ENCODE measurements at places on chromosomes 4 and X.

DNA sequence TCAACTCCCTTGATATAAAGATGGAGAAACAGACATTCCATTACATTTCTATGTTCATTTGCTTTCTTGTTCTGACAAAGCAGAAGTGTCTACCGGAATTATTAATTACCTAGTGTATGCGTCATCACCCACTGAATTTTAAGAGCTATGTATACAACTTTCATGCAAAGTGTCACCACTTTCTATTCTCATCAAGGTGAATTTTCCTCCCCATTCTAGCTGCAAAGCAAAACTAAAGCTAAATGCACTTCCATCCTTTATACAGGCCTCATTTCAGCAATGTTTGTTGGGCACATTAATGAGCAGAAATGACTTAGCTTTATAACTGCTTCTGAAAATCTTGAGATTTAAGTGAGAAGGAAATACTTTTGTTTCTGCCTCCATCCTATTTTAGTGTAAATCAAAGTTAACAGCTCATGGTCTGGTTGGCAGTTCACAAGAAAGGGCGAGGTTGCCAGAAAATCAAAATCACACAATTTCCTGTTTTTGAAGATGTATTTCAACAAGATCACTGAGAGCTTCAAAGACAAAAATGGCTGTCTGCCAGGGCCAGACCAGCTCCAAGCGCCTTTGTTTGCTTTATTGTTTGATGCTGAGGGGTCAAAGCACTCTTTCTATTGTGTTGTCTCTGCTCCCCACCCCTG lies 7.2 kb upstream of the FAM9C start:
- no peak for DNase-seq

- DNase-seq: no peak
These were observed 26.7 kb upstream of the FGFR3 start for GRCh38 chr4:1766106-1767060.

GRCh38 chrX:106588801-106589200 lies 23.0 kb upstream of the RADX start:
- no peak for DNase-seq

DNA sequence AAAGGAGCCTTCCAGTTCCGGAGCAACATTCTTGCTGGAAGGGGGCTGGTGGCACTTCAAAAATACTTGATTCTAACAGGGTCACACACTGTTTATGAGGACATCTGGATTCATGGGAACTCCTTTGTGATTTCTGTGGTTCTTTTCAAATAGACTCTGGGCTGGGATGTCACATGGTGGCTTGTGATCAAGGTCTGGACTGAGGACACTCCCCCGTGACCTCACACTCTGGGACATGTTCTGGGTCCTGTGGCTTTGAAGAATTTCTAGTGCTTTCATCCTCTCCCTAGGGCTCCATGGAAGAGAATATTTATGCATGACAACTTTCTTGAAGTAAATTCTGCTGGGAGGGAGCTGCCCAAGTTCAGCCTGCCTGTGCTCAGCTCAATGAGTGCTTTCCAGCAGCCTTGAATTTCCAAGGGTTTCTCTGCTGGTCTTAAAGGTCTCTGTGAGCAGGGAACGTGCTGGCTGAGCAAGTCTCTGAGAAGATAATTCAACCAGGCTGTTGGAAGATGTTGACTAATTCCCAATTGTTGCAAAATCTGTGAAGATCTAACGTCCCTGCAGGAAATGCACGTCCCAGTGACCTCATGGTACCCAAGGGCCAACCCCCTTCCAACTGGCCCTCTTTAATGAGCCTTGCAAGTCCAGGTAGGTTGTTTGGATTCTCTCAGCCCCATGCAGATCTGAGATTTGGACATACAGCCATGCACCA lies 36.3 kb downstream of the GPR143 start:
- no peak for DNase-seq

DNA sequence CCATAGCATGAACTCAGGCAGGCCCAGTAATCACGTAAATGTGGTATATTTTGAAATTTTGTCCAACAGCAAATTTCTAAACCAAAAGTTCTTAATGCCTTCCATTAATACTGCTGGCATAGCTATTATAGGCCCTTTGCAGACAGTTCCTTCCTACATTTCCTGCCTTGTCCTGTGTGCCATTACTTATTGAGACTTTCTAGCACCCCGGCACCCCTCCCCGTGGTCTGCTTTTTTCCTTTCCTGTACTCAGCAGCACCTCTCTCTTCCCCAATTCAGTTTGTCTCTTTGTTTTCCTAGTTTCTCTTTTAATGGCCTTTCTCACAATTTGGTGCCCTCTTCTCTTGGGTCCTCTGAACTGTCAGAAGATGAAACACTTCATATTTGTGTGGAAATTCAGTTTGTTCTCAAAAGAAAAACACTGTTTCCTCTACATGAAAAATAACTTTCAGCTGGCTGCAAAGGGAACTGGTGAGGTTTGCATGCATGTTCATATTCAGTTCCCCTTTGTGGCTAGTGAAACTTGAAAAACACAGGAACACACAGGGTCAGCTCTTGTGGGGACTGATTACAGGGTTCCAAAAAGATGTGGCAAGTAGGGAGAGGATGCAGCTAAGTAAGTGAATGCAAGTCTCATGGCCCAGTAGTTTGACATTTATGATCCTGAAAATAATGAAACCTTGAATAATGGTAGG lies 17.1 kb downstream of the GPR34 start:
- DNase-seq: no peak

DNA sequence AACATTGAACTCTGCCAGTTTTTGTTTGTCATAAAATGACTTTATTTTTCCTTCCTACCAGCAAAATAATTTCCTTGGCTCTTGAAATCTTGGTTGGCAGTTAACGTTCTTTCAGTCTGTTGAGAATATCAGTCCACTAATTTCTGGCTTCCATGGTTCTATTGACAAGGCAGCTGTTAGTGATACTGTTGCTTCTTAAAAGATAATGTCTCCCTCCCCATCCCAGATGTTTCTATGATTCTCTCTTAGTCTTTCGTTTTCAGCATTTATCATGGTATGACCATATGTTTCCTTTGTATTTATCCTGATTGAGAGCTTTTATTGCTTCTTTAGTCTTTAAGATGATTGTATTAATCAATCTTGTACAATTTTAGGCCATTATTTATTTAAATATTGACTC lies 81.1 kb upstream of the STK26 start:
- DNase-seq: no peak

DNA sequence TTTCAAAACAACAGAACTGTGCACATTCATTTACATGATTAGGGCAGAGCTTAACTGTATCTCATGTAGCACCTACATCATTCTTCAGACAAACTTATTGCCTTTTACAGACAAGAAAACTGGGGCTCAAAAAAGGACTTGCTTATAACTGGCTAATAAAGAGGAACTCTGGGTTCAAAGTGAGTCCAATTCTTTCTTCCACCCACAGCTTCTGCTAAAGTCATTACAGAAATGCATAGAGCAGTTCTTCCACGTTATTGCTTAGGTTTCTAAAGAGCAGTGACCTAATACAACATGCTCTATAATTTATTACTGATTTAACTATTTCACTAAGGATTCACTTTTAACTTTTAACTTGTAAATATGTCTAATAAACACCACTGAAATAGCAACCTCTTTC lies 60.6 kb downstream of the ELOVL6 start:
- DNase-seq: no peak

DNA sequence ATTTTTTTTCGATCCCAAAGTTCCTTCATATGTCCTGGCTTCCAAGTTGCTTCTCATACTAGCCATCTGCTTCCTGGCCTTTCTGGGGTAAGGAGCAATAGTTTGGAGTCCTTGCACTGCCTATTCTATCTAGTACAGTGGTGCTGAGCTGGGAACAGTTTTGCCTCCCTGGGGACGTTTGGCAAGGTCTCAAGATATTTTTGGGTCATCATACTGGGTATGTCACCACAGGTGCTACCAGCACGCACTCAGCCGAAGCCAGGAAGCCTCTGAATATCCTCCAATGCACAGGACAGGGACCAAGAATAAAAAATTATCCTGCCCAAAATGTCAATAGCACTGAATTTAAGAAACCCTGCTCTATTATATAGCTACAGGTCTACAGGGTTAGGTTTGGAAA lies 35.4 kb upstream of the TMSB15B start:
- no peak for DNase-seq

DNA sequence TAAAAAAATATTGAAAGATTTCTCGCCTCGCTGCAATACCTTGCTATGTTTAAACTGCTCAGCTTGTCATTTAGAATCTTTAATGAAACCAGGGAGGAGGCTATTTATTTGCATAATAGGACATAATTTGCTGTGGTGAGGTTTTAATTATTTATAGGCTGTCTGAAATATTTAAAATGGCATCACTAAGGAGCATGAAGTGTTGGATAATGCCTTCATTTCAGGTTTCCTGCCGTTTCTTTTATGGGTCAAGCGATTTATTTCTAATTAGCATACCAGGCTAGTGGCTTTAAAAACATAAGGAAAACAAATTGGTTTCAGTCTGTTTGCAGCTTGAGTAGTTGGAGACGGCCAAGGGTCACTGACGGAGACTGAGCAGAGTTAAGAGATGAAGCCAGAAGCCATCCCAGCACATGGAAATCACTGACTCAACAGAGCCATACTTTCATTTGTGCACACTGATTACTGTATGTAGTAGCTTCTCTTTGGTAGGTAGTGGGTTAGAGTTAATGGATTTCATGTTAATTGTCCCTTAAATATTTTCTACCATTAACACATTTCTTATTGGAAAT lies 1962.4 kb upstream of the TENM3 start:
- no peak for DNase-seq

- peak; percentile 46 for DNase-seq
These were observed at the start of gene WAS for GRCh38 chrX:48683411-48683982. TSS of gene WAS (plus strand) at chrX:48683799. CDS start at chrX:48683854, 55 bp downstream.

- DNase-seq: no peak
These were observed 5.4 kb upstream of the ZXDA start for GRCh38 chrX:57915680-57916079.

- no peak for DNase-seq
These were observed 11.2 kb upstream of the SPARCL1 start for GRCh38 chr4:87540146-87541058.

DNA sequence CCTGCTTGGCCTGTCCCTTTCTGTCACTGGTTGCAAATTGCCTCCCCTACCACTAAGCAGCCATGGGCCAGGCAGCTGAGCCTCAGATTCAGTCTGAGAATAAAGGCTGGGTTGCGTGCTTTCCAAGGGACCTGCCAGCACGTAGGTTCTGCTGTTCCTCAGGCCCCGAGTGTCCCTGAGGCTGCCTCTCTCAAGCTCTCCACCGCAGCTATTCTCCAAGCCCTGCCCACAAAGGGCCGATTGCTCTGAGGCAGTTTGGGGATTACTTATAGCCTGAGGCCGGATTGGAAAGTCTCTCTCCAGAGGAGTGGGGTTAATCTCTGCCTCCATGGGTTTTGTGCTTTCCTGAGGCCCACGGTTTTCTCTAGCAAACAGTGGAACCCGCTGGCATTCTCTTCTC lies 590.7 kb downstream of the BCOR start:
- no peak for DNase-seq

- DNase-seq: no peak
These were observed 15.9 kb downstream of the RTL9 start for GRCh38 chrX:110374559-110374958.

DNA sequence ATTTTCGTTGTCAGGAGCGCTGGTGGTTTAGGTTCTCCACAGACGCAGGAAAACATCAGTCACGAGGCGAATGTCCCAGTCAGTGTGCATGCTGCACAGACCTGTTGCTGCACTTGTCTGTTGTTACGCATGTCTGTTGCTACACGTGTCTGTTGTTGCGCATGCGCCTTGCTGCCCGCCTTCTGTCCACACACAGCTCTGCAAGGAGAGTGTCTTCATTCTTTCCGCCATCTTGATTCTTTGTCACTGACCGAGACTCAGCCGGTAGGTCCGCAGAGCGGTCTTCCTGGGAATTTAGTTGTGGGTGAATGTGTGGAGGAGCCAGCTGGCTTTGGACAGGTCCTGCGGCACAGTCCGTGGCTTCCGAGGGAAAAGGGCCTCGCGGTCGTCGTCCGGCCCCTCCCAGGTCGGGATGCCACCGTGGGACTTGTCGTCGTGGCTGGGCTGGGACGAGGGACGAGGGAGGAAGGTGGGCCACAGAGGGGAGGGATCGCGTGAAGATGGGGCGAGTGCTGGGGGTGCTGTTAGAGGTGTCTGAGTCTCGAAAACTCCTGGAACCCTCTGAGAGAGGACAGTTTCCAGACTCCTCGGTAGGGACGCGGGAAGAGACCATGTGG lies at the start of gene PAGE2B:
Gene PAGE2B (plus strand): TSS at position 180 of the 617 bp plus-strand sequence. CDS start 1,012 bp downstream, outside the sequence.
- DNase-seq: no peak

DNA sequence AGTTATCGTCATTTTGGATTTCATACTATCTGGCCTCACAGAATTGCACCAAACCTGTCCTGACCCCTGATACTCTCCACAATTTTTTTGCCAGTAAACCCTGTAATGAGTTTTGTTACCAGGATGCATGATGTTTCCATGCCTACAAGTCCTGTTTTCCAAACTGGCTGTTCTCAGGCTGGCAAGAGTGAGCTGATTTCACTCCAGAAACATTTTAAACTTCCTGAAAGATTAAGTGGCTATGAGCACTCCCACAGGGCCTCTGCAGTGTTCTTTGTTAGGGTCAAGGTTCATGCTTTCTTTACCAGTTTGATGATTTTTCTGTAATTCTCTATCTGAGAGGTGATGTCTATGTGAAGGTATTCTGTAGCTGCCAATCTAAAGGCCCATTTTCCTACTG lies 31.7 kb upstream of the PDLIM3 start:
- no peak for DNase-seq

GRCh38 chr4:179709961-179710624 lies 2267.9 kb upstream of the AGA start:
- DNase-seq: no peak

DNA sequence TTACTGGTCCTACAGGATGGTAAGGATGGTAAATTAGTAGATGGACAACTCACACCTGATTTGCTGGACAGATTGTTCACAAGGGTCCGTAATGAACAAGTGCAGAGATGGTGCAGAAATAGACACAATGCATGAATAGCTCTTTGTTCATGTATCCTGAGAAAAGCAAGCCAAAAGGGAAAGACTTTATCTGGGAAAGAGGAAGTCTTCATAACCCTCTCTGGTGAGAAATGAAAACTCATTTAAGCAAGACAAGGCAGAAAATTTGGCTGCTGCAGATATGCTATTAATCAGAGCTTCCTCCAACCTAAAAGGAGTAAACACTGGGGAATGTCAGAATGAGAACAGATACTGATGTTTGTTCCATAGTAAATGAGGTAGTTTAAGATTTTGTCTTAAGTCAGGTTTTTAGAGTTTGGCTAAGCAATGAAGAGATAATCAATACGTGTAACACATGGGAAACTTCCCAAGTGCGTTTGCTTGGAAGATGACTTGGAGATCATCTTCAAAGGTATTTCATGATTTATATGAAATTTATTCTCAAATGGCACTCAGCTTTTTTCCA lies 152.4 kb upstream of the BMPR1B start:
- DNase-seq: no peak

GRCh38 chrX:154049209-154050112 lies 29.8 kb upstream of the IRAK1 start:
- DNase-seq: no peak
